A549 treated with GW870086 at 1 μM for 4 hours (cell line): ENCODE measurements at places on chromosomes 1 and 21. TPM values are rescaled to one million over a fixed set of nuclear protein-coding genes. Genes with fewer than 3 reads are reported as not detected.

UBE2Q1 gene
- total RNA-seq = 53.7 to 79.1 TPM (median 71.6 TPM) in 5 replicates

SCNM1 gene
- 42.4 to 52.8 TPM (median 47.8 TPM) in 5 replicates for total RNA-seq

MAP1LC3C gene
- 0.17 to 0.39 TPM (median 0.24 TPM) in 4 of 5 replicates, not detected in the other for total RNA-seq

RGSL1 gene
- total RNA-seq = not detected in 5 replicates
